ENCODE measurements at places on chromosomes 13 and 19.
A peak's percentile ranks its signal among the peaks of the same experiment; 100 is the strongest.

GRCh38 chr13:78658630-78659449 lies at the start of gene OBI1:
OBI1 (minus strand) TSS chr13:78659155; CDS start chr13:78659120, 35 bp downstream.
- DNase-seq: peak; percentile 90

GRCh38 chr19:7862413-7862951 lies 11.7 kb downstream of the PRR36 start:
- DNase-seq: peak; percentile 54

GRCh38 chr19:35869327-35870123 lies 1.2 kb downstream of the APLP1 start:
- DNase-seq: peak; percentile 57

- DNase-seq: peak; percentile 72
Measured at GRCh38 chr13:24233351-24233901, 72.9 kb downstream of the SPATA13 start.

DNA sequence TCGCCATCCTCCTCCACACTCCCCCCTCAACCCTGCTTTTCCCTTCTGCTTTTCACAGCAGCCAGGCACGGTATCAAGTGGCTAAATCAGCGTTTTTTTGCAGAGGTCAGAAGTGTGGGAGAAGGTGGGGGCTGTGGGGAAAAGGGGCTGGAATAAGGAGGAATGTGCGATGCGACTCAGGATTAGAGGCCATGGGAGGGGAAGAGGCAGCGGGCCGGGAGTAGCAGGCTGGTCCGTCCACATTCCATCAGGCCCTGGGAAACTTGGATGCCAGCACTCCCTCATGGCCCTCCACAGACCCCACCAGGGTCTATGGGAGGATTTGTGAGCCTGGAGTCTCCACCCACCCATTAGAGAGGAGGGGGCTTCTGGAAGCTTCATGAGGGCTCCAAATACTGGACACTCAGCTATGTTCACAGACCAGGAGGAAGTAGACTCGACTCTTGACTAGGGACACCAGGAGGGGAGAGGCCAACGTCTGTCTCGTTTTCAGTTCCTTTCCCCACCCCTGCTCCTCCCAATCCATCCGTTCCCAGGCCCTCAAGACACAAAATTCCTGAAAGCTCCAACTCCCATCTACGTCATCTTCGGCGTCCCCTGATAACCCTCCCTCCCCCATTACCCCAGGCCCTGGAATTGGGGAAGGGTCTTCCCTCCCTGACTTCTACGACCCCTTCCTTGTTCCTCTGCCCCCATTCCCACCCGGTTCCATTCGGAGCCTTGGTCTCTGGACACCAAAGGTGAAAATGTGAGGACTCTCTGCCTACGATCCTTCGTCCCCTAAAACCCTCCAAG lies 3.3 kb upstream of the KCNC3 start:
- DNase-seq: no peak

DNA sequence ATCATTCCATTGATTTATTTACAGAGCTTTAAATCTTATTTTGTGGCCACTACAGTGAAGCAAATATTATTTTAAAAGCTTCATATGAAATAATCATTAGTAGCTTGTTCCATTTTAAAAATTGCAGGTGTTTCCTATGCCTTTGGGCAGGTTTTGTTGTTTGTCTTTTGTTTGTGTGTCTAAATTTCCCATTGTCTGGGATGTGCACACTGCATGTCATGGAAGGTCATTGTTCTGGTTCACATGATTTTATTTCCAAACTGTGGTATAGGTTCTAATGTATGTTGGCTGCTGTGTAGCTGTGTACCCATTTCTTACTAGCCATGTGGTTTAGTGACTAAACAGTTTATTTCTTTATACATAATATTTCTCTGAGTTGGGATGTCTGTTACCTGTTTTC lies 65.6 kb downstream of the COL4A2 start:
- no peak for DNase-seq

DNA sequence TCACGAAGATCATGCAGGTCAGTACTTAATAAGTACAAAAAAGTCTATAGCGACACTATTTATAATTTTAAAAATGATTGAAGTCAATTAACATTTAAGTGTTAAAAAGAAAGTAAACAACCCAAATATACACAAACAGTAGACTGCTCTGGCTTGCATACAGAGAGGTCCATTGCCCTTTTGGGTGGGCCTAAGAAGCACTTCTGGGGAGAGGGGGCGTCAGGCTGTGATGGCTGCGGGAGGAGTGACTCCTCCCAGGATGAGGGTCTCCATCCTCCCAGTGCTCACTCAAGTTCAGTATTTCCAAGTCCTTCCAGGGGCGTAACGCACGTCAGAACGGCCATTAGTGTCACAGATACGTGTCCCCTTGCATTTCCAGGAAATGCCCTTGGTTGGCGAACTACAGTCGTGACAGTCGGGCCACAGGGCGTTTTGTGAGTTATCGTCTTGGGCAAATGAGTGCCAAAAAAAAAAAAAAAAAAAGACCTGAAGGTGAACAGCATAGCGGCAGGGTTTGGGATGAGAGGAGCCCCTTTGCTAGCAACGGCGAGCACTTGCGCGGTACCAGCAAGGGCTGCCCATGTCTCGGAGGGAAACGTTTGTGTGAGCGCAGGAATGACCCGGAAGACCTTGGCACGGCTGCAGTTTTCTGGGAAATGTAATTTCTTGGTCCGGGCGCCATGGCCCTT lies at the start of gene SCGB2B2:
Gene SCGB2B2, minus strand, starts transcription at position 463 of the 689 bp plus-strand sequence. CDS start 82,596 bp downstream, outside the sequence.
- DNase-seq: peak; percentile 90

- peak; percentile 53 for DNase-seq
Measured at GRCh38 chr19:45852145-45852750, 10.7 kb downstream of the SYMPK start.

DNA sequence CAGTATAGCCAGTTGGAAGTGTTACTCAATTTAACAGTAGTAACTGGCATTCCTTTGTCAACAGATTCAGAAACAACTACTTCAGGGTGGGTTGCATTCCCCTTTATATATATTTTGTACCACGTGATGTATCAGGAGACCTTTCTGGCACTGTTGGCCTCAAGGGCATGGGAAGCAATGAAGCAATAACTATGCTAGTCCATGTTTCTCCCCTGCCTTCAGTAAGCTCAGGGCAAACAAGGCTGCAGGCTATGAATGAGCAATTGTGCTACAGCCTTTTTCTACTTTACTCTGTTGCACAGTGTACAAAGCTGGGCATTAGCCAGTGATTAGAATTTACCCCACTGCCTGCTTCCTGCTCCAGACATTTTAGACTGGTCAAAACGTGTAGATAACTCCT lies 348.8 kb downstream of the GPC5 start:
- no peak for DNase-seq

DNA sequence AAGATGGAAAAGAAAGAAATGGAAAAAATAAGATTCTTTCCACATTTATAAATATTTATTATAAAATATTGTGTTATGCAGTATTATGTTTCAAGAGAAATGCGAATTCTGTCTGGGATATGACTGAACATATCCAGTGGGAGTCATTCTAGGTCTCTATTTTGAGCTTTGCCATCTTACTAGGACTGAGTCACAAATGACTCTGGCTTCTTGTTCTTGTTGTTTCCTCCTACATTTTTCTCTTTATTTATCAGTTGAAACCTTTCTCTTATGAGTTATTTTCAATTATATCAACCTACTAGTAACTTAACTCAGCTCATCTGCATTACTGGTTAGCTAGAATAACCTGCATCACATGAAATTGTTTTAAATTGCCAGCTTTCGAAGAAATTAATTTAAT lies 1247.3 kb downstream of the SLITRK1 start:
- DNase-seq: no peak

DNA sequence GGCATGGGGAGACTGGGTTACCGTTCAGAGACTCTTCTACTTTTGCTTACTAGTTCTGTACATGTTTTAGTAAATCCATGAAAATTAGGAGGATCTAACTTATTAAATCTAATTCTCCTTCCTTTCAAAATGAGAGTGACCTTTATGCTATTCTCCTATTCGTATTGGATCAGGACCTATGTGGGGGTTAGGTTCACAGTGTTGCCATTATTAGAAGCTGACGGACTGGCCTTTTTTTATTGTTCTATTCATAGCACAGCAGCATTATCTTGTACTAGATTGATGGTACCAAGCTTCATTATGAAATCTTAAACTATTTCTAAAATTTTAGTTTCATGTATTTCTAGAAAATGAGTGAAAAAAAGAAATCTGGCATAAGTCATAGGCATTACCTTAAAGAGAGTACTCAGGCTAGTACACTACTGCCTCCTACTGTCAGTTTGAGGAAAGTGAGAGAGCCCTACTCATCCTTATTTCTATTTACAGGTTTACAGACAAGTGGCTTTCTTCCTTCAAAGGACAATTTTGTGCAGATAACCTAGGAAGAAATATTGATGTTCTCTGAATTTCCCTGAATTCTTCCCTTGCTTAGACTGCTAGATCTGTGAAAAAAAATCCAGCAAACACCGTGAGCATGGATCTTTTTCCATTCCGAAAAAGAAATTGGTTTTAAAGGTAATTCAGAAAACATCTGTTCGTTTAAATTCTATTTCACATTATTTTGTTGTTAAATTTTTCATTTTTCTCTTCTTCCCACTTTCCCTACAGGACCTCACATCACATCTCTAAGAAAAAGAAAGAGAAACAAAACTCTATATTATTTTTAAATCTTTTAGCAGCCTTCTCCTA lies 485.5 kb downstream of the DIAPH3 start:
- DNase-seq: peak; percentile 52
